ENCODE measurements at places on chromosomes 5 and 9. TPM values are rescaled to one million over a fixed set of nuclear protein-coding genes. Genes with fewer than 3 reads are reported as not detected.

IL13 gene
- not detected for total RNA-seq

DNA sequence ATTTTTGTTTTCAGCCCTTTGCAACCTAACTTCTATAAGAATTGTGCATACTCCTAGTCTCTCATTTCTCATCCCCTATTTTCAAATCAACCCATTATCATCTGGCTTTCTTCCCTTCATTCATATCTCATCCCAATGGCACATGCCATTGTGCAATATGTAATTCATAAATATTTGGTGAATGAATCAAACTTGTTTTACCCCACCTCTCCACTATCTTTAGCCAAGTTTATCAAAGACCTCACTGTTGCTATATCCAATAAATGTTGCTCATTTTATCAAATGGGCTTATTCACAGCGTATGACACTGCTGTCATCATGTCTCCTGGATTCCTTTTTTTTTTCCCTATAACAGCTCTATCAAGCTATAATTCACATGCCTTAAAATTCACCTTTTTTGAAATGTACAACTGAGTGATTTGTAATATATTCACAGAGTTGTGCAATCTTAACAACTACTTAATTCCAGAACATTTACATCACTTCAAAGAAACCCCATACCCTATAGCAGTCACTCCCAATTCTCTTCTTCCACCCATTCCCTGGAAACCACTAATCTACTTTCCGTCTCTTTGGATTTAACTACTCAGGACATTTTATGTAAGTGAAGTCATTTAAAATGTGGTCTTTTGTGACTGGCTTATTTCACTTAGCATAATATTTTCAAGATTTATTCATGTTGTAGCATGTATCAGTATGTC is 214.4 kb upstream of the PAPPA start:
- no peaks in the 10 kb centered on the region for H3K27me3 ChIP-seq
- H3K27ac ChIP-seq: no peak overlapping the region
- no peak for DNase-seq
- no peak overlapping the region for H3K4me3 ChIP-seq

C5orf58 gene
- total RNA-seq: not detected

DNA sequence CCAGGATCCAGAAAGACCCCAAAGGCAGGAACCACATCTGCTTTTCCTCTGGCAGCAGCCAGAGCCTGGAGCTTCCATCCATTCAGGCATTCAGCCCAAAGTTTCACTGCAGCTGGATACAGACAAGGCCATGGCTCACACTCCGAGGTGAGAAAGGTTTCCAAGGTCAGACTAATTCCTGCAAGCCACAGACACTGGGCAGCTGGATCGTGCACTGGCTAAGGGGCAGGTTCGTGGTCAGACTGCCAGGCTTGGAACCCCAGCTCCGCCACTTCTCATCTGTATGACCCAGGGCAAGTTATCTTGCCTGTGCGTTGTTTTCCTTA is 36.9 kb downstream of the SPOCK1 start:
- no peaks in the 10 kb centered on the region for H3K36me3 ChIP-seq
- no peak for DNase-seq
- no peak overlapping the region for H3K27ac ChIP-seq
- H3K27me3 ChIP-seq: no peaks in the 10 kb centered on the region
- H3K4me1 ChIP-seq: no peaks in the 10 kb centered on the region
- no peak overlapping the region for H3K4me3 ChIP-seq

- H3K4me1 ChIP-seq: peaks cover 21% of the 10 kb centered on the region
- no peaks in the 10 kb centered on the region for H3K27me3 ChIP-seq
- peak overlapping the region; percentile 53 for H3K27ac ChIP-seq
- no peak for DNase-seq
- H3K36me3 ChIP-seq: no peaks in the 10 kb centered on the region
Observed at GRCh38 chr5:141870228-141870627, 8.0 kb downstream of the PCDH1 start.

DAB2IP gene
- 38.8 TPM for total RNA-seq

Data from vagina (tissue), 2 donors.